ENCODE measurements at places on chromosomes 12 and 14. TPM values are rescaled to one million over a fixed set of nuclear protein-coding genes. Genes with fewer than 3 reads are reported as not detected.

Gene DAO
- not detected for total RNA-seq

Gene TESPA1
- not detected for total RNA-seq

Gene SNAPC1
- 35.2 TPM for total RNA-seq

Gene DIO2
- total RNA-seq: 27.0 TPM

Gene MFAP5
- 124 TPM for total RNA-seq

Gene SIX6
- total RNA-seq: not detected

Gene RPL10L
- total RNA-seq: not detected
